ENCODE measurements at places on chromosomes 7 and 10. TPM values are rescaled to one million over a fixed set of nuclear protein-coding genes. Genes with fewer than 3 reads are reported as not detected.

The CYP3A4 gene
- total RNA-seq, result not detected

DNA sequence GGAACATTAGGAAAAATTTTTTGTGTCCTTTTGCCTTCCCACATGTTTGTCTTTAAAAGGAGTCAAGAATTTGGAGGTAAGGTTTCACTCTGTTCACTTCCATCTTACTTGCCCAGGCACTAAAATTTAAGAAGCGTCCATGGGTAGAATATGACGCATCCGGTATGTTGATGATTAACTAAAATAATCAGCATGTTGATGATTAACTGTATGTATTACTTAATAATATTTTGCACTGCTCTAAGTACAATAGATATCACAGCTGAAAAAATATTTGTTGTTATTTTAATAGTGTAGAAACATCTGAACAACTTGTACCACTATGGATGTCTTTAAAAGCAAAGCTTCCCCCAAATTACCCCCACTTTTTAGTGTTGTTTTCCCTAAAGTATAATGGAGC lies 11.5 kb downstream of the ANKRD22 start:
- no peak for DNase-seq

The SKIDA1 gene
- 0.53 TPM for total RNA-seq

DNA sequence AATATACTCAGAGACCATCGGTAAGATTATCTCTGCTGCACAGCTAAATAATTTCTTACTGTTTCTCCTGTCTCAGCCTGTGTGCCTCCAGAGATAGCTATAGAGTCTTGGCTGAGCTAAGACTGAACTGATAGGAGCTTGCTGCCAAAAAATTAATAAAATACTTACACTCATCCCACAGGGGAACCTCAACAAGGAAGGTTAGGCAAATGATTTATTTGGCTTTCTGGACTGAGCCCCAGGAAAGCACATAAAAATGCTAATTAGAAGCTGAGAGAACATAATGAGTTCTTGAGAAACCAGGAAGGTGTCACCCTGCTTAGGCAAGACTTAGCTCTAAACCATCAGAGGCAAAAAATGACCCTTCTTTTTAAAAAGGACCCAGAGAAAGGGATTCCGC lies 534.5 kb downstream of the TNS3 start:
- DNase-seq, result no peak

The OPN1SW gene
- total RNA-seq, result not detected

DNA sequence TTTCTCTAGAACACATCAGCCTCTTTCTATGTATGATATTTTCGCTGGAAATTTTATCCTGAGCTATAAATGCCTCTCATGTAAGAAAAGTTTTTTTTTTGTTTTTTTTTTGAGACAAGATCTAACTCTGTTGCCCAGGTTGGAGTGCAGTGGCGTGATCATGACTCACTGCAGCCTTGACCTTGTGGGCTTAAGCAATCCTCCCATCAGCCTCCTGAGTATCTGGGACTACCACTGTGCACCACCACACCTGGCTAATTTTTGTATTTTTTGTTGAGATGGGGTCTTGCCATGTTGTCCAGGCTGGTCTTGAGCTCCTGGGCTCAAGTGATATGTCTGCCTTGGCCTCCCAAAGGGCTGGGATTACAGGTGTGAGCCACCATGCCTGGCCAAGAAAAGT lies 80.4 kb downstream of the ADK start:
- DNase-seq, result peak; percentile 54

The MYPN gene
- 1.5 TPM for total RNA-seq

GRCh38 chr7:142585425-142585824 lies 163.8 kb upstream of the PRSS1 start:
- DNase-seq, result no peak

GRCh38 chr10:1142596-1142995 lies 86.4 kb downstream of the WDR37 start:
- no peak for DNase-seq

- DNase-seq, result peak; percentile 40
Measured at GRCh38 chr10:80453842-80454512, at the start of gene TSPAN14. Gene TSPAN14 (plus strand): TSS chr10:80454310. CDS start chr10:80489234, 34,924 bp downstream.

DNA sequence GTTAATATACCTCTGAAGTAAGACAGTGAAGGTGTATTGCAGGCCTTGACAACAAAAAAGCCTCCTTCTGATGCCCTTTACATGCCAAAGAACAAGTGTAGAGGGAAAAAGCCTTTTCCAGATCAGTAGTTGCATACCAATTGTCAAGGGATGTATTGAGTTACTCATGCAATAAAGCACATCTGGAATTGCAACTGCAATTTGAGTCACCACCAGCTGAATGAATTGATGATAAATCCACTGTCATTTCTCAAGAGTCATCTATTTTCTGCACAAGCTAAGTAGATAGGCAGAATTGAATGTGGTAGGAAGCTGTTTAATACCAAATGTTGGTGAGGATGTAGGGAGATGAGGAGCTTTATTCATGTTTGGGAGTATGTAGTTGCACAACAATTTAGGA lies 325.9 kb upstream of the SMIM30 start:
- DNase-seq, result no peak

The ANXA11 gene
- 110 TPM for total RNA-seq

The CAV1 gene
- total RNA-seq, result 219 TPM

The ABCC2 gene
- 0.69 TPM for total RNA-seq

DNA sequence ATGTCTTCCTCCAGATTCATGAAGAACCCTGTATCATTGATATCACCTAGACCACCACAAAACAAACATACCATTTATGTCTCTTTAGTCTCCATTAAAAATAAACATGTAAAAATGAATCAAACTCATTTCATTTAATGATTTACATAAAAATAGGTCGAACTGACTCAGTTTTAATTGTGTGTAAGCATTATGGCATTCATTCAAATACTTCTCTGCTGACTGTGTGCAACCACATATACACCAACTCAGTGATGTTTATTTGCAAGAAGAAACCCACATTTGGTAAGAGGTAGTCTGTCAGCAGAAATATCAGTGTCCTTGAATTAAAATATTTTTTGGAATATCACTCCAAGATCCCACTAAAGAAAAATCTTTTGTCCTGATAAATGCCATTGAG lies 30.5 kb downstream of the ABCB1 start:
- DNase-seq, result peak; percentile 38

The CPA4 gene
- total RNA-seq, result 495 TPM

DNA sequence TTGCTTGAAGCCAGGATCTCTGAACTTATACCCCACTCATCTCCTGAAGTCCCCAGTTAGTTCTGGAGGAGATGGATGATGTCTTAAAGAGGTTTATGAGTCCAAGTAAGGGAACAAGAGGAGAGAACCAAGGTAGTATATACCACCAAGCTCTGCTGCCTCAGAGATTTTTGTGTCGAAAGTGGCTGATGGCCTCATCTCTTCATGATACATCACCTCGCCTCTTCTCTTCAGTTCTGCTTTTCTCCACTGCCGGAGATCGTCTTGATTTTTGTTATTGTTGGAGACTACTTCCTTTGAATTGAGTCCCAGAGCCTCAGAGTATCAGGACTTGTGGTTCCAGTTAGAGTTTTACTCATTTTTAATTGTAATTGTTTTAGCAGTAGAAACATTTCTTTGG lies 1.9 kb downstream of the VTI1A start:
- no peak for DNase-seq

The SEMA3D gene
- 3.4 TPM for total RNA-seq

- peak; percentile 55 for DNase-seq
Measured at GRCh38 chr7:11709196-11709595, 122.8 kb downstream of the THSD7A start.

DNA sequence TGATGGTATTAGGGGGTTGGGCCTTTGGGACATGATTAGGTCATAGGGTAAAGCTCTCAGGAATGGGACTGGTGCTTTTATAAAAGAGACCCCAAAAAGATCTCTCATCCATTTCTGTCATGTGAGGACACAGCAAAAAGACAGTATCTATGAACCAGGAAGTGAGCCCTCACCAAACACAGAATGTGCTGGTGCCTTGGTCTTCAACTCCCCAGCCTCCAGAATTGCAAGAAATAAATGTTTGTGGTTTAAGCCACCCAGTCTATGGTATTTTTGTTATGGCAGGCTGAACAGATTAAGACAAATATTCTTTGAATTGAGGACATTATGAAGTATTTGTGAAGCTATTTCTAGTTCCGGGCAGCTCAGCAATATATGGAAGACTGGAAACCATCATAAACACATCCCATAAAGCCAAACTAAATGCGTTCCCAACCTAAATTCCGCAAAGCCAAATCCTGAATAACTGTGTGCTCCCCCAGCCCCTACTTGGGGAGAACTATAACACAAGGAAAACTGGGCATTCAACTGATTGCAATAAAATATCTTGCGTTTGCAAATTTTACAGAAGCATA lies 153.7 kb downstream of the GALNT17 start:
- DNase-seq, result no peak

The SEC31B gene
- total RNA-seq, result 1.4 TPM

The CTBP2 gene
- total RNA-seq, result 35.5 TPM

- no peak for DNase-seq
Measured at GRCh38 chr7:132752431-132752830, 176.2 kb upstream of the PLXNA4 start.

GRCh38 chr7:149595541-149595940 lies 97.9 kb upstream of the ZNF746 start:
- no peak for DNase-seq

DNA sequence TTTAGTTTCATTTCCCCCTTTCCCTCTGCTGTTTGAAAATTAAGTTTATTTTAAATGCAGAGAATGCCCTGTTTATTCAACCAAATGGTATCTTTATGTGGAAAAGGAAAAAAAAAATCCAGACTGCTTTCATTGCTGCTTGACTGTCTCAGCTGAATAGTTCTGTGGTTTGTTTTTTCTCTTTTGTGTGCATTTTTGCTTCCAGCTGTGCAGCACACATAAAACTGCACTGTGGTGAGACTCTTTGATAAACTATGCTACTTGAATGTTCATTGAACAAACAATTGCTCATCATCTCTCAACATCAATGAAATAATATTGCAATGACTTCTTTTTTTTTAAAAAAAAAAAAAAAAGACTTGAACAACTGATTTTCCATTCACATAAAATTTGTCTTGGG lies 78.6 kb upstream of the GLI3 start:
- peak; percentile 30 for DNase-seq

DNA sequence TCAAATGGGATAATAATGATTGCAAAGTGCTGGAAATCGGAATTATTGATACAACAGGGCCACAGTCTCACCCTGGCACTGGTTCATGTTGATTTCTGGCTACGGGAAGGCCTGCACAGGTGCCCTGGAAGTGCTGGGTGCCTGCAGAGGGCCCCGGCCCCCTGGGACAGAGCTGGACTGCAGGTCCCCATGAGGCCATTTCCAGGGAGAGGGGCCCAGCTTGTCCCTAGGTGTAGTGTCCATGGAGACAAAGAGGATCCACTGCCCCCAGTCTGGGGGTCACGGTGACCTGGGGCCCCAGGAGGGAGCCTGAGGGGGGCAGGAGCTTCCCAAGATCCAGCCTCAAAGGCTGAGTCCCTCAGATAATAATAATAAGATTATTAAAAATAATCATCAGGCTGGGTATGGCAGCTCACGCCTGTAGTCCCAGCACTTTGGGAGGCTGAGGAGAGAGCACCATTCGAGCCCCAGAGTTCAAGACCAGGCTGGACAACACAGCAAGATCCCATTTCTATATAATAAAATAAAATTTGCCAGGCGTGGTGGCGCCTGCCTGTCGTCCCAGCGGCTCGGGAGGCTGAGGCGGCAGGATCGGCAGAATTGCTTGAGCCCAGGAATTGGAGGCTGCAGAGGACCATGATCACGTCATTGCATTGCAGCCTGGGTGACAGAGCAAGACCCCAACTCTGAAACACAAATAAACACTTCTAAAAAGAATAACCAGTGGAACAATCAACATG lies 98.1 kb downstream of the MICALL2 start:
- DNase-seq, result no peak

The RAB19 gene
- total RNA-seq, result not detected
